ENCODE measurements at places on chromosomes 3 and 15.

DNA sequence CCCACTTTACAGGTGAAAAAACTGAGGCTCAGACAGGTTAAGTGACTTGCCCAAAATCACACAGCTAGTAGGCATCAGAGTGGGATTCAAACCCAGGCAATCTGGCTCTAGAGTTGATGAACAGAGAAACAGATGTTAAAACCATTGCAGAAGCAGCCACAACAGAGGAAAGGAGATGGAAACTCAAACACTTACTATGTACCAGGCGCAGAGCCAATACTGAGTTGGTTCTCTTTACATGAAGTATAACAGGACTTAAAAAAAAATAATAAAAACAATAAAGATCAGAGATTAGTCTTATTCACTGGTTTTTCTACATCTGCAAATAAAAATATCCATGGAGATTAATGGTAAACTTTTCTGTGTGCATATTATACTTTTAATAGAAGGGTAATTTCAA is 84.9 kb upstream of the SPATA12 start:
- no peak for DNase-seq

GRCh38 chr3:157132936-157133335 is 27.0 kb downstream of the CCNL1 start:
- DNase-seq = peak; percentile 34

DNA sequence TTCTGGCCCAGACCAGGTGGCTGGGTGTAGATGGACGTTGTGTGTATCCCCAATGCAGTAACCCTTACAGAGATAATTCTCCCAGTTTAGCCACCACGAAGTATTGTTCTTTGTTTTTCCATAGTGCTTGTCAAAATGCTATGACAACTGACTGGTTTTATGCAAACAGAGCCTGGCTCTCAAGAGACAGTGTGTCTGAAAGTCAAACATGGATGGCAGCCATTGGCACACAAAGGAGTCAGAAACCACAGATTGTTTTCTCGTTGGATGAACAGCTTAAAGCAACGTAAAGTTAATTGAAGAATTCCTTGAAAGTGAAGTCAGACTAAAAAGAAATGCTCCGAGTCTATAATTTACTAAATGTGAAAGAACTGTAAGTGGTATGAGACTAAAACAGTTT is 91.2 kb downstream of the FILIP1L start:
- DNase-seq = no peak

DNA sequence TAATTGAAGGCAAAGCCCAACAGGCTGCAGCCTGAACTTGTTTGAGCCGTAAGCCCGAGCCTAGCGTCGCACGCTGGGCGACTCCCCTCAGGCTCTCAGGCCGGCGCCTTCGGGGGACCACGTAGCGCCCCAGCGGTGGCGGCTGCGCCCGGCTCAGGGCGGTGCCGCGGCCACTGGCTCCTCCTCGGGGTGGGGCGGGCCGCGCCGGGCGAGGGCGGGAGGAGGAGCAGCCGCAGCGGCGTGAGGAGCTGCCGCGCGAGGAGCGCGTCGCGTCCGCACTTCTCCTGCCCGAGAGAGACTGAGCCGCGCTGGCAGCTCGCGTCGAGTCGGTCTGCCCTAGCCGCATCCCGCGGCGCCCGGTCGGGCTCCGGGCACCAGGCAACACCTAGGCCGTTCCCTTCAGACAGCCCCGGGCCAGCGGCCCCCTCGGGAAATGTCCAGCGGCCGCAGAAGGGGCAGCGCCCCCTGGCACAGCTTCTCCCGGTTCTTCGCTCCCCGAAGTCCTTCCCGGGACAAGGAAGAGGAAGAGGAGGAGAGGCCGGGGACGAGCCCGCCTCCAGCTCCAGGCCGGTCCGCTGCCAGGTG is at the start of gene CRYBG3:
Gene CRYBG3 (plus strand): TSS at position 238 of the 585 bp plus-strand sequence. CDS start 196 bp downstream, at position 434.
- peak; percentile 88 for DNase-seq

DNA sequence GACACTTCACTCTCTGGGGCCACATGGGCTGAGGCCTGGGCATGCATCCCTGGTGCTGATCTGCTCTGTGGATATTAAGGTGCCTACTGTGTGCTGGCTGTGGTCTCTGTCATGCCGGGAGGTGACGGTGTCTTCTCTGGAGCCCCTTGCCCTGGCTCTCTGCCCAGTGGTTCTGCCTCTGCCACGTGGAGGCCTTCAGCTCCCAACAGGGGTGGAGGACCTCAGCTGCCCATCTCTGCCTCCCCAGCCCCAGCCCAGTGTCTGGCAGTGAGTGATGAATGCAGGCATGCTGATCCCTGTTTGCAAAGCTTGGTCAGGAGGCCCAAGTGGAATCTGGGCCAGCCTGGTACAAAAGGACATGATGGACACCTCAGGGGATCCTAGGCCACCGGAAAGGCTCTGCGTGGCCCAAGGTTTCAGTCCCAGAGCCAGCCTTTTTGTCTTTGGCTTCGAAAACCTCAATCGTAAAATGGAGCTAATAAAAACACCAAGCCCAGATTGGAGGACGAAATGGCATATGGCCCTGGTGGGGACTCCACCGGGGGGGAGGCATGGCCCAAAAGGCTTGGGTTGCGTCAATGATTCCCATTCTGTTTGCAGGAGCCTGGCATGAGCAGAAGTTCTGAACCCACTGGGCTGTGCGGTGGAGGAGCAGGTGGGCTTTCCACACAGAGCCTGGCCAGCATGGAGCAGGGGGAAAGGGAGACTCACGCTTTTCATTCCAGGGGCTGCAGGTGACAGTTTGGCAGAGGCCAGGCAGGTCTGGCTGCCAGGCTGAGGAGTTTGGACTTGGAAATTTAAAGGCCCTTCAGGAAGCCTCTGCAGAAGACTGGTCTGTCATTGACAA is 54.7 kb upstream of the KLF13 start:
- no peak for DNase-seq

DNA sequence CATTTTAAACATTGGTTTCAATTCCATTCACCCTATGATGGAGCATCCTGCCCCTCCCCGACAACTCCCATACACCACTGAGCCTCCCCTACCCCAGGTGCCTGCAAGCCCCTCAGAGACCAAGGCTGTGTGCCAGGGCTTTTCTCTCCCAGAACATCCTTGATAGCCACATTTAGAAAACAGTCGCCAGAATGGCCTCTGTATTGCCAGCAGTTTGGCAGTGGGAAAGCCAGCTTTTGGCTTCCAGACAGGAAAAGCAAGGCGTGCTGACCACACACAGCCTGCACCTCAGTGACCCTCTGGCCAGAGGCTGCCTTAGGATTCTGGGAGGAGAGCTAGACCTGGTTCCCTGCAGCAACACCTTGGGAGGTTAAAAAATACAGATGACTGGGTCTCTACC is 18.2 kb upstream of the HRH1 start:
- DNase-seq = no peak

GRCh38 chr15:40320931-40321371 is 2.5 kb upstream of the INAFM2 start:
- DNase-seq = peak; percentile 80

GRCh38 chr15:100526027-100526481 is 2.7 kb downstream of the CERS3 start:
- no peak for DNase-seq

DNA sequence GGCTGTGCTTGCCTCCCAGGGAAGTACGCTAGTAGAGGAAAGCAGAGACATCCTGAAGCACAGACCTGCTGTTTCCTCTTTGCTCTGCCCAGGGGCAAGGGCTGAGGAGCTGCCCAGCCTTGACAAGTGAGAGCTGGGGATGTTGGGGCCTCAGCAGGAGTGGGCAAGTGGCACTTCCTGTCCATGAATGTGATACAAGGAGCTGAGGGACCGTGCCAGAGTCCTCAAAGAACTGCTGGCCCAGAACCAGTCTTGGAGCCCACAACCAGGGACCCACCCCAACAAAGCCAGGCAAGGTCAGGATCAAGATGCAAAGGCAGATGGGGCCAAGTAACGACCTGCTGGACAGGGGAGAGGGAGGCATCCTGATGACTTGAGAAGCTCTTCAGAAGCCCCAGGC is 70.3 kb downstream of the TRIM42 start:
- DNase-seq = no peak

DNA sequence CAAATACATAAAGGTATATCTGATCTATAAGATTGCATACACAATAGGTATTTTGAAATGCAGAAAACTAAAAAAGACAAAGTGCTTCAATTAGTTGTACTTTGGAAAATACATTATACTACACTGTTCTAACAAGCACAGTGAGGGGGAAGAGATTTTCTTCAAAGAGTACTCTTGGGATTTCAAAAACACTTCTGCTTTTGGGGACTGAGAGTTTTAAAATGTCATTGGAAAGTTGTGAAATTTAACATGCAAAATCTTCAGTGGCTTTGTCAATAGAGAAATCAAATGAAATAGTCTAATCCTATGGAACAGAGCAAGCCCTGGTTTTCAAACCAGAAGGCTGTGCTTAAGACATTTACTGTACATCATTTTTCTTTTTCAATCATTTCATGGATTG is 322.2 kb upstream of the SEMA6D start:
- peak; percentile 21 for DNase-seq

GRCh38 chr3:118543832-118544231 is 490.8 kb downstream of the IGSF11 start:
- no peak for DNase-seq

- DNase-seq = no peak
Measured at GRCh38 chr3:134363381-134363755, 10.9 kb downstream of the AMOTL2 start.

DNA sequence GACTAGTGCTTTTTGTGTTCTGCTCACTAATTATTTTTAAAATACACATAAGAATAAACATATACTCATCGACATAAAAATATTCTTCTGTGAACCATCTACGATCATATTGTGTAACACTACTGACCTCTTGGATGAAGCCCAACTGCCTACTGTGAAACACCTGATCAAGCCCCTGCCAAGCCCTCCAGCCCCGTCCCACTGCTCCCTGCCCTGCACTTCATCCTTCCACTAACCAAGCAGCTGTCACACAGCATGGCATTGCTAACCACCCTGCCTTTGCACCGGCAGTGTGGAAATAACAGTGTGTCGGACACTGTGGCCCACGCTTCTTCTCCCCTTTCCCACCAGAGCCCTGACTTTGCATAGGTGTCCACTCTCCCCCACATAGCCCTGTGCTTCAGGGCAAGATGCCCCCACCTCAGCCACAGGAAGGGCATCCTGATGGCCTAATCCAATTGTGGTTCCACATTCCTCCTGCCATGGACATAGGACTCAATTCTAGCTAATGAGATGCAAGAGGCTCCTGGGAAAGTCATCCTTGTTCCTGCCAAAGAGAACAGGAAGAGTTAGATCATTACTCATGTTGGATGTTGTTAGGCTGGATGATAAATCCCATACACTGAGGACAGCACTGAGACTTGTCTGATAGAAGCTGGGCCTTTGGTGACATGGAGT is 35.0 kb upstream of the ARID3B start:
- no peak for DNase-seq

GRCh38 chr3:160130071-160130470 is 95.2 kb upstream of the C3orf80 start:
- DNase-seq = peak; percentile 18

- DNase-seq = no peak
Measured at GRCh38 chr3:43484926-43485488, 136.8 kb downstream of the ANO10 start.

Data from inflammatory macrophage (primary cell).